ENCODE measurements at places on chromosomes 16 and 17.

DNA sequence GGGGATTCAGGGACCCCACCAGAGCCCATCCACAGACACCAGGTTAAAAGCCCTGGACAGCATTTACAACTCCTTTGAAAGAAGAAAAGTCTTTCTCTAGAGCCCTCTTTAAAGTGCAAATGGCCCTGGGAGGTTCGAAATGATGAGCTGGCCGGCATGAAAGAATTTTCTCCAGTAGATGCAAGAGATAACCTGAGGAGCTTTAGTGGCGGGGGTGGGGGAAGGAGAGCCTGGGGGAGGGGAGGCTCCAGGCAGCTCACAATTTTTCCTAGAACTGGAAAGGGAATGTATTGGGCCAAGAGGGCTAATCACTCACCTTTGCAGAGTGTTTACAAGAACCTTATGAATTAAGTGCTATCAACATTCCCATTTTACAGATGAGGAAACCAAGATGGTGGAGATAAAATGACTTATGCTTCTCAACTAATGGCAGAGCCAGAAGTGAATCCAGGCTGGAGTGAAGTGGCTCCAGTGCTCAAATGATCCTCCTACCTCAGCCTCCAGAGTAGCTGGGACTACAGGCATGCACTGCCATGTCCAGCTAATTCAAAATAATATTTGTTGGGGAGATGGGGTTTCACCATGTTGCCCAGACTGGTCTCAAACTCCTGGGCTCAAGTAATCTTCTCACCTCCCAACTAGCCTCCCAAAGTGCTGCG, 4.2 kb upstream of the CDH1 start:
- DNase-seq: no peak

- DNase-seq: no peak
Observed at GRCh38 chr16:65095090-65095728, 26.7 kb downstream of the CDH11 start.

GRCh38 chr17:19285213-19285900, 48.2 kb downstream of the EPN2 start:
- DNase-seq: no peak

GRCh38 chr16:11852092-11852809, 909 bp upstream of the RSL1D1 start:
- DNase-seq: no peak

DNA sequence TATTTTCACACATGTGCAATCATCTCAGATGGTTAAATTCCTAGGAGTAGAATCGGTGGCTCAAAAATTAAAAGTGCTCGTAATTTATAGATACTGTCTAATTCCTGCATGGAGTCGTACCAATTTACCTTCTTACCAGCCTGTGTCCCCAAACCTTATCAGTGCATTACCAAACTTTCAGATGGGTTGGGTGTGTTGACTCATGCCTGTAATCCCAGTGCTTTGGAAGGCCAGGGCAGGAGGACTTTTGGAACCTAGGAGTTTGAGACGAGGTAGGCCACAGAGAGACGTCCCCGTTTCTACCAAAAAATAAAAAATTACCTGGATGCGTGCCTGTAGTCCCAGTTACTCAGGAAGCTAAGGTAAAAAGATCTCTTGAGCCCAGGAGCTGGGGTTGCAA, 34.5 kb upstream of the GPRC5B start:
- no peak for DNase-seq

DNA sequence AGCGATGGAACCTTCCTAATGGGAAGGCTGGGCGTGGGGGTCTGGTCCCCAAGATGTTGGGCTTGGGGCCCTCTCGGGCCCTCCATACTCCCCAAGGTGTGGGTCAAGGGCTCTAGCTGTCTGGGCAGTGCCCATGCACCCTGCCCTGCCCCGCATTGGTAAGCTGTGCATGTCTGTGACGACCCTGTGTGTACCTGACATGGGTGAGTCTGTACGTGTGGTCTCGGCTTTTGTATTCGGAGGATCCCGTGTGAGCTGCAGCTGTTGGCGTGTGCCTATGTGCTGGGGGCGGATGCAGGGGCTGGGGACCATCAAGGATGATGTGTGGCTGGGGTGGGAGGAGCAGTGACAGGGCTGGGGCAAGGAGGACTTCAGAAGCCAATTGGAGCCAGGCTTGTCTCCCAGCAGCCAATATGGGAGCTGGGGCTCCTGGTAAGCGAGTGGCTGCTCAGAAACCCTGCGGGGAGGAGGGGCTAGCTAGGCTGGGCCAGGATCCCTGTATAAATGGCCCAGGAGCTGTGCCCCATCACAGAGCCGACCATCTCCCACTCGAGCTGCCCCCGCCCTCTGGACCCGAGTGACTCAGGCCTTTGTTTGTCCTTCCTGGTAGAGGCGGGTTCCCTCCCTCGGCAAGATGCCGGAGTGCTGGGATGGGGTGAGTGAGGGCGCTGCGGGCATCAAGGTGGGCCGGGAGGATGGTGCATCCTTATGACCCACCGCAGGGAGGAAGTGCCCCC, at the start of gene NDRG4:
Gene NDRG4 (plus strand): TSS at position 529 of the 737 bp plus-strand sequence. CDS start 106 bp downstream, at position 635.
- no peak for DNase-seq

DNA sequence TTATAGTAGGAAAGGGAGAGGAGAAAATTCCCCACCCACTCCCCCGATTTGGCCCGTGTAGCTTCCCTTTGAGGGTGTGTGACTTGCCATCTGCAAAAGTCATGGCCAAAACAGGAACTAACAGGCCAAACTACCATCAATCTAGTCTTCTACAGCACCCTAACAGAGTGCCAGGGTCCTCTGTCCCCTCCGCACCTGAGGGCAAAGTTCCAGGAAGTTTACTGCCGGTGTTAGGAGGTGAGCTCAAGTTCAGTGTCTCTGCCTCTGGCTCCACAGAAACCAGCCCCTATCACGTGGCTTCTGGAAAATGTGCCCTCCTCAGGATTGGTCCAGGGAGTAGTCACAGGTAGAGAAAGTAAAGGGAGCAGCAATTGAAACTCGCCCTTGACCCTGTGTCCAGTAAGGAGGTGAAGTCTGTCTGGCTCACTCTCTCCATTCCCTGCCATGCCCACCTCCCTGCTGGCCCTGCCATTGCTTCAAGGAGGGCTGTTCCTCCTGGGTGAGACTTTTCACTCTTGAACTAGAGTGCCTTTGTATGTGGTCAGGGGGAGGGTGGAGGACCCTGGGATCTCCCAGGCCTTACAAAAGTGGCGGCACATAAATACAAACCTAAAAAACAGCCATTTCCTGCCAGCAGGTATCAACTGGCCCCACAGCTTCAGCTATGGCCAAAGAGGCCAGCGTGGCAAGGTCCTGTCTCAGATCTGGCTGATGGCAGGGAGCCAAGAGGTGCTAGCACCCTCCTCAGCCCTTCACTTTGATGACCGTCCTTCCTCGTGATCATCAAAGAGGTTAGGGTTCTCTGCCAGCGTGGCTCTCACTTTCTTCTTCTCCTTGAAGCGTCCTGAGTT, 5.3 kb downstream of the PRR15L start:
- DNase-seq: no peak

DNA sequence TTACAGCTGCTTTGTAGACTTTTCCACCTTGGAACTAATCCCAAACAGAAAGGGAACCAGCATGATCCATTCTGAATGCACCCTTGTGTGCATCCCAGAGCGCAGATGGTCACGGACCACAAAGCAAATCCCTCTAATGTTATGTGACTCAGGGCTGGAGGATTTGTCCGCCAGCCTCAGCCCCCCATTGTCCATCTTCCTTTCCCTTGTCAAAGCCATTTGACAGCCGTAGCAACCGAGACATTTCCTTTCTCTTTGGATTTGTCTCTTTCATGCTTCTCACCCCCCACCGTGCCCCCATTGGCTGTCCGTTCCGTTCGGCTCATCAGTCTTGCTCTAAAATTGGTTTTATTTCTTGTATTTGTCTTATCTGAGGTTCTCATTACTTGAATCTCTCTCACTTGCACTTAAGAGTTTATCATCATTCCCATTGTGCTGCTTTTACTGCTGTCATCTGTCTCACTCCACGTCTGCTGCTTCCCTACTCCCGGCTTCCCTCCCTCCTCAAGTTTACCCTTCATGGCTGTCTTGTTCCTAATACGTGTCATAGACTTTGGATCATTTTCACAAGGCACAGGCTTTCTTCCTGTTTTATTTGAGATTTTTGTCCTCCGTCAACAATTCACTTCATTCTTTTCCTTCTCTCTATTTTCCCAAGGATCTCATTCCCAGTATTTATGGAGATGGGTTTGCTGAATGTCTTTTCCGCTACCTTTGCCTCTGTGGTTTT, 163.4 kb upstream of the ERCC4 start:
- no peak for DNase-seq

DNA sequence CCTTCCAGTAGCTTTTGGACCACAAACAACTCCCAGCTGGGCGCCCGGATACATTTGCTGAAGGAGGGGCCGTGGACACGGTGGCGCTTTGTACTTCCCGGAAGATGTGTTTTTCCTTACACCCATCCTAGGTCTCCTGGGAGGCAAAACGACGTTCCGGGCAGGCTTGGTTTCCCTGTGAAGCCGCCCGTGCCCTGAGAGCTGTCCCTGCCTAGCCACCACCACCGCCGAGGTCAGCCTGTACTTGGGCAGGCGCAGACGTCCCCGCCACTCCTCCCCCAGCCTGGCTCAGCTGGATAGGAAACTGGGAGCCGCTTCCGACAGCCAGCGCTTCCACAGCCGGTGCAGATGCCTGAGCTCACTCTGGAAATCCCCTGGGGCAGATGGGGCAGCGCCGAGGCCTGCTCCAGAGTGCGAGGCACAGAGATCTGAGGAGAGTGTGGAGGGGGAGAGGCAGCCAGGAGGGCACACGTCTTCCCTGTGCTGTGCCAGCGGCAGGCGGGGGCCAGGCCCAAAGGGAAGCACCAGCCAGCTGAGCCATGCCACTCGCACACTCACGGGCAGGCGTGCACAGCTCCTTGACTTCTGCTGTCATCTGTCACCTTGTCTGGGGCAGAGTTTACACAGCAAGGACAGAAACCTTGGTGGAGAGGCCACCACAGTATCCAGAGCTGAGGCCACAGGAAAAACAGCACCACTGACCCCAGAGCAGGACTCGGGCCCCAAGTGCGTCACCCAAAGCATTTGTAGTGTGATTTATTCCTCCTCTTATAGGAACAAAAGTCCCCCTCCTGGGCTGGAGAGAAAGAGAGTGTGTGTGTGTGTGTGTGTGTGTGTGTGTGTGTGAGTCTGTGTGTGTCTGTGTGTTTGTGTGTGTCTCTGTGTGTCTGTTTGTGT, 3.0 kb downstream of the RHBDF2 start:
- DNase-seq: no peak

- DNase-seq: no peak
Observed at GRCh38 chr17:64630309-64631223, 31.5 kb downstream of the SMURF2 start.

DNA sequence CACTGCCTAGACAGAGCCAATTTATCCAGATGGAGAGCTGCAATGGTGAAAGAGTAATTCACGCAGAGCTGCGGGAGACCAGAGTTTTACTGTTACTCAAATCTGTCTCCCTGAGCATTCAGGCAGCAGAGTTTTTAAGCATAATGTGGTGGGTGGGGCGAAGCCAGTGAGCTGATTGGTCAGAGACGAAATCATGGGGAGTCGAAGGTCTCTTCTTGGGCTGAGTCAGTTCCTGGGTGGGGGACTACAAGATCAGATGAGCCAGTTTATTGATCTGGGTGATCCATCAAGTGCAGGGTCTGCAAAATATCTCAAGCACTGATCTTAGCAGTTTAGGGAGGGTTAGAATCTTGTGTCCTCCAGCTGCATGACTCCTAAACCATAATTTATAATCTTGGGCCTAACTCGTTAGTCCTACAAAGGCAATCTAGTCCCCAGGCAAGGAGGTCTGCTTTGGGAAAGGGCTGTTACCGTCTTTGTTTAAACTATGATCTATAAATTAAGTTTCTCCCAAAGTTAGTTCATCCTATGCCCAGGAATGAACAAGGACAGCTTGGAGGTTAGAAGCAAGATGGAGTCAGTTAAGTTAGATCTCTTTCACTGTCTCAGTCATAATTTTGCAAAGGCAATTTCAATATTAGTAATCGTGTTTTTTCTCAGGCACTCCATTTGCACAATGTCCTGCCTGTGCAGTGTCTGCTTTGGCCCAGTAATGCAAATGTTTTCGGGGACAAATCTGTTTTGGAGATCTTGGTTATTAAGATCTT, 27.0 kb downstream of the PIGL start:
- no peak for DNase-seq

GRCh38 chr17:31390748-31391495, 553 bp upstream of the RAB11FIP4 start:
- no peak for DNase-seq

- no peak for DNase-seq
Observed at GRCh38 chr16:49489686-49490320, 116.2 kb downstream of the C16orf78 start.

DNA sequence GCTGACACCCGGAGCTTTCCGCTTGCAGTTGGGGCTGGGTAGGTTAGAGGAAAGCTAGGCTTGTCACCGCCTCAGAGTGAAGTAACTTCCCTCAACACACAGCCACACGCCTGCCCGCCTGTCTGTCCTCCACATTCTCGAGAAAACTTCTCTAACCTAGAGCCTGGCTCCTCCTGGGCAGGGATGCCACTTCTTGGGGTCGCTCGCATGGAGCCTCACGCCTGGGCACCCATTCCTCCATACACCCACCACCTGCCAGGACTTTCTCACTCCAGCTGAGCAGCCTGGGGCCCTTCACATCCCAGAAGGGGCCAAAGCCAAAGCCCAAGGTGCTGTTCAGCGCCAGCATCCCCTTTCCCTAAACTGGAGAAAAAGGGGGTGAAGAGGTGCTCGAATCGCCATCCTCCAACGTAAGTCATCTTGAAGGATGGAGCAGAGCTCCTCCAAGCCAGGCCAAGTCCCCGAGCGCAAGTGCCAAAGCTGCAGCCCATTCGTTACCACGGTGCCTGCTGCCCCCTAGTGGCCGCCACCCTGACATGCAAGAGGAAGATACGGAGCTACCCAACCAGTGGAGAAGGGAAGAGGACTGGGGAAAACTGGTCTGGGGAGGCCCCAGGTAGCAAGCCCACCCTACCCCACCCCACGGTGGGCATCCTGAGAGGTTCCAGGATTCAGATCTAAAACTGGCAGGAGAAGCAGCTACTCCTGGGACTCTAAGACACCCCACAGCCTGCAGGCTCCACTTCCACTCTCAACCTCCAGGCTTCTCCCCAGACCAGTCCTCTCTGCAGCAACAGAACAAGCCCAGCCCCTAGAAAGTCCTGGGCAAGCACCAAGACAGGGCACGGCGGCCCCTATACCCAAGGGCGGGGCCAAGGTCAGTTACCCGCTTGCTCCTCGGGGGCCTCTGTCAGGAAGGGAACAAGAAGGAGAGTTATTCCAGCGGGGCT, 63.1 kb downstream of the MYO18A start:
- DNase-seq: peak; percentile 72

Data from stimulated activated CD4-positive, alpha-beta T cell treated with anti-CD3 and anti-CD28 coated beads, Interleukin-15, amount 100 ng/mL, for 1 hour (primary cell).